ENCODE measurements at places on chromosomes 4 and X.

- no peak for DNase-seq
Observed at GRCh38 chr4:163620738-163621137, 126.2 kb downstream of the TMA16 start.

- no peak for DNase-seq
Observed at GRCh38 chrX:72115380-72115779, 16.3 kb downstream of the RTL5 start.

- no peak for DNase-seq
Observed at GRCh38 chrX:3699821-3700381, 13.5 kb downstream of the PRKX start.

DNA sequence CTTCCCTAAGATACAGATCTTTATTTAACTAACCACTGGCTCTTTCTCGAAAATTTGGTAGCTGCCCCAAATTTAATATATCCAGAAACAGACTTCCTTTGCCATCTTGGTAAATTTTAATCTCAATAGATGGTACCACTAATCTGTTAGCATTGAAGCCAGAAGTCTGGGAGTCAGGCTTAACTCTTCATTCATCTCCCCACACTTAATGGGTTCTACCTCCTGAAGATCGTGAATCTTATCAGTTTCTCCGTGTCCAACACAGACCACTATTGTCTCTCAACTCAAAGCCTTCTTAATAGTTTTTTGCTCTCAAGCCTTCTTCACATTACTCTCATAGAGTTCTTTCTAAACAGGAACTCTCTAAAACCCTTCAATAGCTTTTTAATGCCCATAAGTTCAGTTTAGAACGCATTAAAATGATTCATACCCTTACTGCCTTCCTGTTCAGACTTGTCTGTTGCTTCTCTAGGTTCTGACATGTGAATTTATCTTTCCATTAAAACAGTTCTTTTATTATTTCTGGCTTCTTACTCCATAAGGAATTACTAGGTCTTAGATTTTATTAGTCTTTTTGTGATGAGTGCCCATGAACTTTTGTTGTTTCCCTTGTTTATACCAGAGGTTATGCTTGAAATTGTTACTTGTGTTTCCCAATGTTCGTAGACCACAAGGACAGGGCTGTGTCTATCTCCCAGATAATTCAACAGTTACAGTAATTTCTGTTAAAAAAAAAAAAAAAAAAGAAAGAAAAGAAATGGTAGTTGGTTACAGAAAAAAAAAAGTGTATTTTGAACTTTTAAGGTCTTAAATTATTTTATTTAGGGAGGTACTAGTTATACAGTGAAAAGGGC lies 54.7 kb downstream of the SMARCAD1 start:
- no peak for DNase-seq

- DNase-seq, result no peak
Observed at GRCh38 chrX:129593137-129593536, 53.1 kb downstream of the OCRL start.

- DNase-seq, result no peak
Observed at GRCh38 chr4:189530848-189531247, 409.8 kb upstream of the FRG1 start.

DNA sequence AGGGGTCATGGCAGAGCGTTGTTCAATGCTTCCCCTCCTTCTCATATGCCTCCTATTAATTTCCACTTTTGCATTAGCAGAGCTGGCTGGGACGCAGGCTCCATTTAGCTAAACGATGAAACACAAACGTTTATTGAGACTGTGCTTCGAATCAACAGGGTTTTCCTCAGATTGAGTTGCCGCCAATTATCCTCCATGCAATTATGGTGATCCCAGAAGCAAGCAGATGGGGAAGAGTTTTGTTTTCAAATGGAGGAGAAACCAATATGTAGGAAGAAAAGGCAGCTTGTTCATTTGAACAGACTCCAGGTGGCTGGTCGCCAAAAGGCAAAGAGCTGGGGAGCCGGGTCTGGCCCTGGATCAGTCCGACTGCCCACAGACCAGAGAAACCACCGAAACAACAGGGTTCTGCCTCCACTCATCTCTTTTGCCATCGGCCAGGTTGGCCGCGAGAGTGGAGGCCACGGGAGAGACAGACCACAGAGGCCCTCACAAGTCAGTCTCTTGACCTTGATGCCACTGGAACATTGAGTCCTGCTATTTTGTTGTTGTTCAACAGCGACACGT lies 184.8 kb downstream of the GBA3 start:
- DNase-seq, result no peak

GRCh38 chr4:173019664-173020063 lies 148.9 kb upstream of the GALNT7 start:
- DNase-seq, result no peak

DNA sequence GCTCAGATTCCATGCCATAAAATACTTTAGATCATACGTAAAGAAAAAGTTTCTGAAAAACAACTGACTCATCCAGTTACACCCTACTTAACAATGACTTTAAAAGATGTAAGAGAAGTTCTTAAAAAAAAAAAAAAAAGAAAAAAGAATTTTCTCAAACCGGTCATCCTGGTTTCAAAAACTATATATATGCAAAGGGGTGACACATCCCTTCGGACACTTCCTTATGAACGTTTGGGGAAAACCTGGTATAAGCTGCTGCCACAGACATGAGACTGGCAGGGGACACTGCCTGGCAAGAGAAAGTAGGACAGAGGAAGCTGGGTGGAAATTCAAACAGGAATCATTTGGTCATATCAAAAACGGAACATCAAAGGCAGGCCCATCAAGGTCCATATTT lies 81.2 kb upstream of the PRSS48 start:
- no peak for DNase-seq

DNA sequence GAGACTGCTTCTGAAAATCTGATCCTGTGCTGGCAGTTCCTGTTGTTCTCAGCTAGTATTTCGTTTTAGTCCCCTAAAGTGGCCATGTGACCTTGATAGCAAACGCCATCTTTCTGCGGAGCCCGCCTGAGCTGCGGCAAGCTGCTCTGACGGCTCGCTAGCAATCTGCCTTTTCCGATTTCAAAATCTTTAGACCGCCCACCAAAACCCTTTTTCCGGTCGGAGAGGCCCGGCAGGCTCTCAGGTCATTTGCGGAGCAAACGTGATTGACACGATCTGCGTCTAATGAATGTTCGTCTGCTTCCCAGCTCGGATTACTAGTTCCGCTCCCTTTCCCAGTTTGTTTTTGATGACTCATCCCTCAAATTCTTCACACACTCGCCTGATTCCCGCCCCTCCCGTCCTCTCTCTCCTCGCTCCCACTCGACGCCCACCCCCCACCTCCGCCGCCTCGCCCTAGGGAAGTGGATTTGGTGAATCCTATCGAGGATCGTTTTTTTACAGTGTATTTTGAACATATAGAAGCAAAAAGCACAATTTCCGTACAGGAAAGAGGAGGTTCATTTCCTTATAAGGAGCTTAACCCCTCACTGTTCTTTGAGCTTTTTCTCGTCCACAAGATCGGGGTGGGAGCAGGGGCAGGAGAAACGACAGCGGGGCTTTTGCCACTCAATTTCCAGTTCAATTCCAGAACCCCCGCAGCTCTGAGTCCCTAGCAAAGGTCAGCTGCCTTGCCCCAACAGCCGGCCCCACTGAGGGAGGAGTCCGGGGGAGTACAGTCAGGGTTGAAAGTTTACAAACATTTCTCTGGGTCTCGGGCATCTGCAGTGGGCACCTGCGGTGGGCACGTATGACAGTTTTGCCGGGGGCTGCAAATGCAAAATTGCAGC lies 37.5 kb downstream of the NLGN3 start:
- peak; percentile 57 for DNase-seq

GRCh38 chr4:6050551-6050950 lies 32.3 kb upstream of the C4orf50 start:
- no peak for DNase-seq

DNA sequence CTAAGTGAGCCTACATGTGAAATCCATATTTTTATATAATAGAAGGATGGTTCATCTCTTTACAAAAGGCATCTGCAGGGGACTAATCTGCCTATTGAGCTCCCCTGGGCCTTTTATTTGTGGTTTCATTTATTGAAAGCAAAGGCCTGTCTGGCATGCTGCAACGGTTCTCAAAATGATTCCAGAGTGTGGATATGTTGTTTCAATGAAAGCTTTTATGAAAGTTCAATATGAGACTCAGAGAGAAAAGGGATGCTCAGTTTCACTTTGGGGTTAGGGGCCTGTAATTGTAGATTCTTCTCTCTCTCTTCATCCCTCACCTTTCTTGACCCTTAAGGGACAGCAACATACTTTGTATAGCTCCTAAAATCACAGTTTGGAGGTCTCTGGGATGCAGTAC lies 204.2 kb upstream of the CASK start:
- no peak for DNase-seq

GRCh38 chrX:155333544-155334100 lies 792 bp downstream of the CLIC2 start:
- no peak for DNase-seq

GRCh38 chr4:107714256-107714655 lies 5.8 kb downstream of the PAPSS1 start:
- no peak for DNase-seq

DNA sequence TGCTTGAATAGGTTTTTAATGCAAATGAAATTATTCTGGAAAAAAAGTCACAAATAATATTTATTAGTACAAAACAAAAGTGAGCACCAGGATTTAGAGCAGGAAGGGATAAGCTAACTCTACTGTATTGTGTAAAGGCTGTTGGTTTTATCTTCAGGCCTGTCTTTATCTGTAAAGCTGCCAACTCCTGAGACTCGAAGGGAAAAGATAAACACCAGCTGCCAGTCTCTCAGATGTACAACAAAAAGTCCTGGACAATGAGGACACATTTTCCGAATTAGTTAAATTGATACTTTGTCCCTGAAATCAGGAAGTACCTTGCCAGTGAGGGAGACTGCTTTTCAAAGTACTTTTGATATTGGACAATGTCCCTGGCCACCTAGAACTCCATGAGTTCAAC lies 8.8 kb downstream of the DDX60 start:
- DNase-seq, result no peak

DNA sequence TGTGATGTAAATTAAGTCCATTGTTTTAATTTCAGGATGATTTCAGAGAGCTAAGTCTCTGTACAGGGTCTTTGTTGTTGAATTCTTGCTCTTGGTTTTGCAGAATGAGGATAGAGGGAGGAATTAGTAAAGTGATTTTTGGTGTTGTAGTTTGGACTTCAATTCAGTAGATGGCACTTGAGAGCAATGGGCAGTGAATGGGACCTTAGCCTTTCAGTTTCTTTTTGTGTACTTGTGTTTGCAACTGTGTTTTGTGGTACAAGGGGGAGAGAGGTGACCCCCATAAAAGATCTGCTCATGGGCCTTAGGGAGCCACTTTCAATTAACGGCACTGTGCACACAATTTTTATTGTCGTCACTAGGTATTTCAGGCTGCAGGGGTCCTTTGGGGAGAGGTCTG lies 340.0 kb downstream of the DCAF12L2 start:
- DNase-seq, result no peak

- DNase-seq, result no peak
Observed at GRCh38 chrX:30990361-30990760, 81.5 kb downstream of the FTHL17 start.

- no peak for DNase-seq
Observed at GRCh38 chrX:45126158-45126557, 74.5 kb downstream of the DIPK2B start.

- DNase-seq, result no peak
Observed at GRCh38 chr4:10131202-10131601, 14.6 kb upstream of the WDR1 start.

DNA sequence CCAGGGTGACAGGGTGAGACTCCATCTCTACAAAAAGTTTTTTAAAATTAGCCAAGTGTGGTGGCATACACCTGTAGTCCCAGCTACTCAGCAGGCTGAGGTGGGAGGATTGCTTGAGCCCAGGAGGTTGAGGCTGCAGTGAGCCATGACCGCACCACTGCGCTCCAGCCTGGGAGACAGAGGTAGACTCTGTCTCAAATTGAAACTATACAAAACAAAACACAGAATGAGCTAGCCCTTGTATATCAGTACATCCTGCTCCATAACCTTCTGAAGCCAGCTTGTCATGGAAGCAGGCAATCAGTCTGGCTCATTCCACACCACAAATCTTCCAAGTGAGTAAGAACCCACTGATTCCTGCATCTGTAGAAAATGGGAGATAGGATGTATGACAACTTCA lies 49.0 kb downstream of the CD99L2 start:
- no peak for DNase-seq

GRCh38 chrX:137916090-137916746 lies 350.3 kb downstream of the ZIC3 start:
- no peak for DNase-seq

DNA sequence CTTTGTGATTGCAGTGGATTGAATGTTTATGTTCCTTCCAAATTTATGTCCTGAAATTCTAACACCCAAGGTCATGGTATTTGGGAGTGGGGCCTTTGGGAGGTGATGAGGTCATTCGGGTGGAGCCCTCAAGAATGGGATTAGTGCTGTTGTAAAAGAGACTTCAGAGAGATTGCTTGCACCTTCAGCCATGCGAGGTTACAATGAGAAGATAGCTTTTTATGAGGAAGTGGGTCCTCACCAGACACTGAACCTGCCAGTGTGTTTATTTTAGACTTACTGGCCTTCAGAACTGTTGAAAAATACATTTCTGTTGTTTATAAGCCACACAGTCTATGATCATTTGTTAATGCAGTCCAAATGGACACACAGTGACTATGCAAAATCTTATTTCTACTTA lies 161.0 kb upstream of the GPRIN3 start:
- DNase-seq, result no peak

DNA sequence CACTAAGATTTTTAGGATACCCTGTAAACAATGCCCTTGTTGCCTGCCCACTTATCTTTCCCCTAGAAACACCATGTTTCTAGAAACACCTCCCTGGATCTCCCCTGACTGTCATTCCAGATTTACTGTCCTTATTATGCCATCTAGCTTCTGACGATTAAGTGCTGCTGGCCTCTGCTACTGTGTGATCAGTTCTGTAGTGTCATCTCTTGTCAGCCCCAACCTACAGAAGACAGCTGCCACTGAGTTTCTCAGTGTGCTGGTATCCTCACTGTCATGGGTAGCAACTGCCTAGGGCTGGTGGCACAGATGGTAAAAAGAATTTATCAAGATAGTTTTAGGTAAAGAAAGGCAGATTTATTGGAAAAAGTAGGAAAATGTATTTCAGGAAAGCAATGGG lies 68.7 kb upstream of the WWC2 start:
- DNase-seq, result no peak
